CD4-positive, alpha-beta memory T cell (primary cell): ENCODE measurements at places on chromosomes 4 and X.

DNA sequence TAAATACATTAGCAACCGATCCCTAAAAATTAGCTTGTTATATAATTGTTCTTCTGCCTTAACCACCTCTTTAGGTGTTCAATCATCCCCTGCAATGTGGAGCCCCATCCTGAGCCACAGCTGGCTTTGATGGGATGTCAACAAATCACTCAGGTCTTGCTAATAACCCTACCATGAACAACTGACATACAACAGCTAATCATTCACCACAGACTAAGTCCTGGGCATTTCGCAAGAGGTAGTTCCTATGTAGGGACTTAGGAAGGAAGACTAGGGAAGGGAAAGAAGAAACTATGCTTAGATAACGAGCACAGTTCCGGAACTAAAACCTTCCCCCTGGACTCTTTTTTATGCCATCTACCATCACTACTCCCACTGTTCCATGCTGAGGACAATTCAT is 63.6 kb upstream of the PTCHD1 start:
- no peak overlapping the region for H3K4me3 ChIP-seq
- no peak overlapping the region for H3K27ac ChIP-seq
- DNase-seq: no peak
- no peaks in the 10 kb centered on the region for H3K4me1 ChIP-seq
- H3K36me3 ChIP-seq: no peaks in the 10 kb centered on the region

DNA sequence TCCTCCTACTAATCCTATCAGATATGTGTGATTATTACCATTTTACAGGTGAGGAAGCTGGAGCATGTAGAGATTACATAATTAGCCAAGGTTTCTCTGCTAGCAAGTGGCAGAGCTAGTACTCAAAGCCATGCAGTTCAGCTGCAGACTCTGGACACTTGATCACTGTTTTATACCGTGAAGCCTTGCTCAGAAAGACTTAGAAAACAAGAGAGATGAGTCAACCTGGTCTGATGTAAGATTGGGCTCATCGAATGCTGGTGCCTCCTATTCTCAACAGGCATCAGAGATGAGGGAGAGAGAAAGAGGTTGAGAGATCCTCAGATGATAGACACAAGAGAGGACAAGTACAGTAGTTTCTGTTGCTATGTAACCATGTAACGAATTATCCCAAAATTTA is 19.0 kb upstream of the PDE5A start:
- no peaks in the 10 kb centered on the region for H3K27me3 ChIP-seq
- H3K36me3 ChIP-seq: no peaks in the 10 kb centered on the region
- H3K4me1 ChIP-seq: no peaks in the 10 kb centered on the region
- no peak overlapping the region for H3K27ac ChIP-seq

GRCh38 chr4:182177166-182177565 is 66.0 kb upstream of the TENM3 start:
- H3K4me3 ChIP-seq: no peak overlapping the region
- no peaks in the 10 kb centered on the region for H3K27me3 ChIP-seq
- no peak overlapping the region for H3K27ac ChIP-seq
- no peak for DNase-seq

DNA sequence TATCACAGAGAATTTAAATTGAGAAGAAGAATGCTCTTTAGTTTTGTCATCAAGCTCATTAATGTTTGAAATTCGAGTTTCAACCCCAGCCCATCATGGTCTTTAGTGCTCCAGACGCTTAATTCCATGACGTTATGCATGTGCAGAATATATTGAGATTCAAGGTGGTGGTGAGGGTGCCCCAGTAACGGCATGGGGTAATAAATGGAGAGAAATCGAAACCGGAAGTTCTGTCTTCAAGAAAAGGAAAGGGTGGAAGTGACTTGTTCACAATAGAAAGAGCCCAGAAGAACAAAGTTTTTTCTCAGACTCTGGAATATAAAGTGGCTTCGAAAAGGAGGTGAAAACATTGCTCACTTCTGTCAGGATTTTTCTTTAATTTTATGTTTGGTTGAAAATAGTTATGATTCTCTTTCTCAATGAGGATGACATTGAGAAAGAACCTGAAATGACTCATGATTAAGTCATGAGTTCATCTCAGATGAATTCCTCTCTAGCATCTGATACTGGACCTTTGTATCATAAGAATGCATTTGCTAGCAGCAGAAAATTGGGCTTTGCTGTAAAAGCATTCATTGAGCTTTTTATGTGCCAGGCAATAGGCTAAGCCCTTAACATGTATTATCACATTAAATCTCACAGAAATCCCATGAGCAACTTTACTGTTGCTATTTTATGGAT is 779 bp upstream of the DDX60L start:
- H3K4me3 ChIP-seq: peak overlapping the region; percentile 74
- no peaks in the 10 kb centered on the region for H3K36me3 ChIP-seq
- no peaks in the 10 kb centered on the region for H3K27me3 ChIP-seq
- H3K27ac ChIP-seq: peak overlapping the region; percentile 93

GRCh38 chr4:173057901-173058300 is 110.7 kb upstream of the GALNT7 start:
- H3K27ac ChIP-seq: no peak overlapping the region
- DNase-seq: no peak
- no peak overlapping the region for H3K4me3 ChIP-seq
